CD4-positive, alpha-beta T cell treated with Interleukin-4 for 1 hour (primary cell): ENCODE measurements at places on chromosomes 4 and X.

DNA sequence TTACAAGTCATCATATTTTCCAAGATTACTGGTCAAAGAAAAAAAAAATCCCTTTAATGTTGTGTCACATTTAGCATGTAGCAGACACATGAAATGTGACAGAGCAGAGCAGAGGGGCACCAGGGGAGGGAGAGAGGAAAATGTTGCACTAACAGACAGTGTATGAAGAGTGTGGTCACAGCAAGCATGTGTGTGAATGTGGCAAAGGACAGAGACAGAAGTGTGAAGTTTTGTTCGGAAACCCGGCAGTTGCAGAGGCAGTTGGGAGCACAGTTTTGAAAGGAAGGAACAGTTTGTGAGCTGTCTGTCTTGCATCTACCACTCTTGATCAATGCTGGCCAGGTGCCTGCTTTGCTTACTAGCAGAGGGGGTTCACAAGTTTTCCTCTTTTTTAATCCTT, 83.9 kb upstream of the MAP3K15 start:
- DNase-seq: no peak

GRCh38 chr4:66246643-66247042, 576.4 kb upstream of the EPHA5 start:
- DNase-seq: no peak

- DNase-seq: no peak
Observed at GRCh38 chr4:19319607-19320006, 932.1 kb upstream of the SLIT2 start.

- no peak for DNase-seq
Observed at GRCh38 chrX:153926552-153926857, 441 bp upstream of the ARHGAP4 start.

DNA sequence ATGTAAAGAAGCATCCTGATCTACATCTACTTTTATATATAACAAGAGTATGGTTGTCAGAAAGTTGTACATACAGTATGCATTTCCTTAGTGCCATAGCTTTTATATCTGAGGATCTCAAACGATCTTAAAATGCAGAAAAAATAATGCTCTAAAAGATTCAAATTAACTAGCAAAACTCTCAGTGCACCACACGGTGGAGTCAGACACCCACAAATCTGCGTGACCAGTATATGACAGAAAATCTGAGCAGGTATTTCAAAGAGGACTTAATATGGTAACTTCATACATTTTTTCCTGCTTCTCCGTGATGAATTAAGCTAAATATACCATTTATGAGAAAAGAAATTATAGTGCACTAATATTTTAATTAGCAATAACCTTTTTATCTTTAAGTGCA, 803.0 kb downstream of the DMD start:
- peak; percentile 12 for DNase-seq

DNA sequence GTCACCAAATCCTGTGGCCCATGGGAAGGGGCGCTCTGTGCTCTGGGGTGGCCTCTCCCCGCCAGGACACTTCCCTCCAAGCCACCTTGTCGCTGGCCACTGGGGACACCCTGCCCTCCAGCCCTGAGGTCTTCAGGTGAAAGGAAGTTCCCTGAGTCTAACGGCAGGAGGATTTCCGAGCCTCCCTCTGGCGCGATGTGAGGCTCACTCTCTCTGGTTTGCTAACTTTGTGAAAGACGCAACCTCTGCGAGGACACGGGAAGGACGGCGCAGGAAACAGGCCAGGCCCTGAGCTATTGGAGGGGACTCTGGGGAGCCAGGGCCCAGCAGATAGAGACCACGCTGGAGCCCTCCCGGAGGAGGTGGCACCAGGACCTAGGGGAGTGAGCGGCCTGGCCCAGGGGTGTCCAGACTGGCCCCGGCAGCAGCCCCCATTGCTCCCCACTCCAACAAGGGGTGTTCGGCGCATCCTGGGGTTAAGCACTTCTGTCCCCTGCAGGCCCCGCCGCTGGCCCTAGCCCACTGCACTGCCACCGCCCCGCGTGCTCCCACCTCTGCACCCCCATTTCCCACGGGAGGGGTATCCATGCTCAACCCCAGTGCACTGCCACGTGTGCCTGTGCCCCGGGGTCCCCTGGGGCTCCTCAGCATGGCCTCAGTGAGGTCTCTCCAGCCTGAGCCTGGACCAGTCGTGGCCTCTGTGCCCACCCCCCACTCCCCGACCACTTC, 72.2 kb upstream of the MXD4 start:
- no peak for DNase-seq

GRCh38 chr4:23232987-23233386, 540.2 kb downstream of the GBA3 start:
- no peak for DNase-seq

- no peak for DNase-seq
Observed at GRCh38 chr4:53511014-53511413, 80.3 kb downstream of the LNX1 start.

GRCh38 chr4:2929469-2929868, 33.7 kb downstream of the NOP14 start:
- DNase-seq: no peak

- no peak for DNase-seq
Observed at GRCh38 chrX:2767631-2768455, 16.0 kb downstream of the XG start.
